ENCODE measurements at places on chromosomes 6 and 20.

- DNase-seq = no peak
Observed at GRCh38 chr6:21201187-21201586, 392.4 kb upstream of the SOX4 start.

DNA sequence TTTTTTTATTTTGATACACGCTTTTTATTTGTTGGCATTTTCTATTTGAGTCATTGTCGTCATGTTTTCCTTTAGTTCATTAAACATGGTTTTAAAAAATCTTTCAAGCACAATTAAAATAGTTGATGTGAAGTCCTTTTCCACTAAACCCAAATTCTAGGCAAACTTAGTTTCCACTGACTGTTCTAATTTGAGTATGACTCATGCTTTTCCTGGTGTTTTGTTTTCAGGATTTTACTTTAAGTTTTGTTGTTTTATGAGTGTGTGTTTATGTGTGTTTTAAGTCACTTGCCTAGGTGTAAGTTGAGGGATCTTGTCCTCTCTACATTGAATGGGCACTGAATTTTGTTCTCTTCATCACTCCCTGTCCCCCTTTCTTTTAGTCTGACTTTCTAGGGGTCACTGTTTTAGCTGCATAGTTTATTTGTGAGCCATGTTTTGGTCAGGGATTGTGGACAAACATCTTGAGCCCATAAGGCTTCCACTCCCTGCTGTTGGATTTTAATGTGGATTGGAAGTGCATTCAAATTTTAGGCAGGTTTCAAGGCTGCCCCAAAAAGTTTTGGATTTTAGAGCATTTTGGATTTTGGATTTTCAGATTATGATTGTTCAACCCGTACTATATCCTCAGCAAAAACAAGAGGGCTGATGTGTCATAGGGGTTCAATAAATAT lies 94.8 kb downstream of the CDYL start:
- no peak for DNase-seq

GRCh38 chr20:58459058-58459750 lies 56.0 kb downstream of the APCDD1L start:
- no peak for DNase-seq

DNA sequence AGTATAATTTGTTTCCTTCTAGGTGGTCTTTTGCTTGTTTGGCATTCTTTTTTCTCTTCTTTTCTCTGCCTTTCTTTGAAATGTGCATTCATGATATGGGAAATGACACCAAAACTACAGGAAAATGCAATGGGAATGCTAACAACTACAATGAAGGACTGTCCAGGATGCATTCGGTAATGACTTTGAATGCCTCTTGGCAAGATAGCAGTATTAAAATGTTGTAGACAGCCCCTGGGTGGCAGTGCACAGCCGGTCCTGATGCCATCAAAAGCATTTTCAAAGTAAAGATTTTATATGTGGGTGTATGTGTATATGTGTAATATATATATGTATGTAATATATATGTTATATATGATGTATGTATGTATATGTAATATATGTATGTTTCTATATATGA lies 218.8 kb upstream of the MMS22L start:
- DNase-seq = no peak

DNA sequence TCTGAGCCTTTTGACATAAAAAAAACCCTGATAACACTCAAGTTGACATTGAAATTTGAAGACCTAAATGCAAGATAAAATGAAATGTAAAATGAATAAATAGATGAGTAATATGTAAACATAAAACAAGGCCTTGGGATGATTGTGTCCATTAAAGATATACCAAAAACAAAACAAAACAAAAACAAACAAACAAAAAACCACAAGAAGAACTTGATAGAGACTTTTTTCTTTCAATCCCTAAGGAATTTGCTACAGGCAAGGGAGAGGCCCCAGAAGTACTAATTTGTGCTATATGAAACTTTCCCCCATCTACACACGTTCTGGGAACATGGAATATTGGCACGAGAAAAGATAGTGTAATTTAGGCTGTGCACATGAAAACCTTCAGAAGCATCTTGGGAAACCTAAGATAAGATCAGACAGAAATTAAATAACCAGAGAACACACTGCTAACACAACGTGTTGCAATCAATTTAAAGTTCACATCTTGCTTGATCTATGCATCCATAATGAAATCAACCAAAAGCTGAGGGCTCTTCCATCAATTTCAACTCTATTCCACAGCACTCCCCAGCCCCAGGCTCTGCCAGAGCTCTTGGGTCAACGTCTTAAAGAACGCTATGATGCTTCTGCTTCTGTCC lies 201.1 kb upstream of the RREB1 start:
- no peak for DNase-seq

DNA sequence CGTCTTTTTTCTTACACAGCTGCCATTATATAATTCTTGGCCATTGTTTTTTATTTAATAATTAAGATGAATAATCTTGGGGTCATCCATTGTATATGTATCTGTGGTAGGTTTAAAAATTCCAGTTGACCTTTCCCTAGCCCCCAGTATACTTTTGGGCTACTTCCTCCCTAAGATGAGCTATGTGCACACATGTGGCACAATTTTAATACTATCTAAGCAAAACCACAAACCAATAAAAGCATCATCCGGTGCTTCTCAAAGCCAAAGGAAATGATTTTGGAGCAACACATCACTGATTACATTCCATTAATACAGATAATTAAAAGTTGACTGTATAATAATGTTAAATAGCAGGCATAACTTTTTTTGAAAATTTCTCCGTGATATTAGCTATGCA lies 161.2 kb downstream of the ATXN1 start:
- DNase-seq = no peak

DNA sequence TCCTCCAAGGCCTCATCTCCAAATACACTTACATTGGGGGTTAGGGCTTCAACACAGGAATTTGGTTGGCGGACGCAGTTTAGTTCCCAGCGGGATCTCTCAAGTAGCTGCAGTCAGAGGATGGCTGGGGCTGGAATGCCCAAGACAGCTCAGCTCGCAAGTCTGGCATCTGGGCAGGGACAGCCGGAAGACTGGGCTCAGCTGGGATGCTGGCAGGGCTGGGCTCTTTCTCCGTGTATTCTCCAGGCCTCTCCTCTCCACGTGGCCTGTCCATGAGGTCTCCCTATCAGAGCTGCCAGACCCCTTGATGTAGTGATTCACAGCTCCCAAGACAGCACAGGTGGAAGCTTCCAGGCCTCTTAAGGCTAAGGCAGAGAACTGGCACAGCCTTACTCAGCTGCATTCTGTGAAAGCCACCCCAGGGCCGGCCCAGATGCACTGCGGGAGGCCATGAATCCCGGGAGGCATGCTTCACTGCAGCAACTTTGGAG lies 5.0 kb downstream of the FGD2 start:
- DNase-seq = no peak

DNA sequence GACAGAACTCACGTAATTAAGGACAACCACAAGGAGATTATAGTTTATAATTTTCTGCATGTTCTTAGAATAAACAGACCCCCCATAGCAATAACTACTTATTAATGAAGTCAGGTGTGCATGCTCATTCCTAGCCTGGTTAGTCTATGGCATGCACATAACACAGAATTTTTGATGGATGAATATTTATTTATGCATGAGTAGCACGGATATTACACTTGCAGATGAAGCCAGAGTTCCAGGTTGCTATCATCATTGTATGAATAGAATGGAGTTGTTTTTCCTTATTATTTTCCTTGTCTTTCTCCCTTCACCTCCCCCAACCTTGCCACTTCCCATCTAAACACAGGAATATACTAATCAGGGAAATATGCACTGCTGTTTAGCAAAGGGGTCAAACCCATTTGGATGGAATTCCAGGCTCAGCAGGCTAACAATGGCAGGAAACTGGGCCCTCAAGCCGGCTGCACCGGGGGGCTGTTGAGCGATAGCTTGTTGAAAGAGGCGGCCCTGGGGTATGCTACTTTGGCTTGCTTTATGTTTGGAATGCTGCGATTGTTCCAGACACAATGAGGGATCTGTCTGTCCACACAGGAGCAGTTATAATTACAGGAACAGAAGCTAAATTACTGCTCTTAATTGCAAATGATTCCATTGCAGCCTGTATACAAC lies 112.6 kb downstream of the TMEM170B start:
- DNase-seq = no peak

GRCh38 chr6:4806337-4806725 lies 30.1 kb downstream of the CDYL start:
- no peak for DNase-seq
